Glomerular endothelial cell (primary cell): ENCODE measurements at places on chromosomes 1 and 21. TPM values are rescaled to one million over a fixed set of nuclear protein-coding genes. Genes with fewer than 3 reads are reported as not detected.

The ADAM30 gene
- not detected in 2 replicates for total RNA-seq

- DNase-seq, result no peak
Measured at GRCh38 chr1:104266612-104267011, 516.9 kb downstream of the AMY1C start.

The GCSAML gene
- not detected in 2 replicates for total RNA-seq

The SYNC gene
- 17.6 and 23.9 TPM in 2 replicates for total RNA-seq

The LY9 gene
- not detected in 2 replicates for total RNA-seq

GRCh38 chr1:12616709-12617373, 1.2 kb downstream of the DHRS3 start:
- DNase-seq, result no peak

GRCh38 chr21:44065428-44065827, 41.8 kb upstream of the PWP2 start:
- no peak for DNase-seq

DNA sequence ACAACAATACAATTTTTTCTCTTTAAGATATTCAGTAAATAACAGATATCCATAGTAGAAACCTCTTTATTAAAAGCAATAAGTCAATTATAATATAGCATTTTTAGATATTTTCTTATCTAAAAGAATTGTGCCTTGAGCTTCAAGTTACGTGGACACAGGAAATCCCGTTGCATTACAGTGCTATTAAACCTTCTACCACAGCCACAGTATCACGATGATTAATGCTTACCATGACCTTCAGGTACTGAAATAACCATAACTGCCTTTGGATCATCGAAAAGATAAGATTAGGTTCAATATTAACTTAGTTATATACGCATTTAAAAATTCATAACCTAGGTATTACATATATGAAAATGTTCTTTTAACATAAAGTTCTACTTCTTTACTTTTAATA, 17.9 kb downstream of the B3GALNT2 start:
- no peak for DNase-seq

GRCh38 chr1:150765296-150765976, at the start of gene CTSS:
TSS of gene CTSS (minus strand) at chr1:150765778. CDS start at chr1:150764763, 1,015 bp downstream.
- peak; percentile 9 for DNase-seq

GRCh38 chr1:81756872-81757271, 43.9 kb upstream of the ADGRL2 start:
- DNase-seq, result no peak

DNA sequence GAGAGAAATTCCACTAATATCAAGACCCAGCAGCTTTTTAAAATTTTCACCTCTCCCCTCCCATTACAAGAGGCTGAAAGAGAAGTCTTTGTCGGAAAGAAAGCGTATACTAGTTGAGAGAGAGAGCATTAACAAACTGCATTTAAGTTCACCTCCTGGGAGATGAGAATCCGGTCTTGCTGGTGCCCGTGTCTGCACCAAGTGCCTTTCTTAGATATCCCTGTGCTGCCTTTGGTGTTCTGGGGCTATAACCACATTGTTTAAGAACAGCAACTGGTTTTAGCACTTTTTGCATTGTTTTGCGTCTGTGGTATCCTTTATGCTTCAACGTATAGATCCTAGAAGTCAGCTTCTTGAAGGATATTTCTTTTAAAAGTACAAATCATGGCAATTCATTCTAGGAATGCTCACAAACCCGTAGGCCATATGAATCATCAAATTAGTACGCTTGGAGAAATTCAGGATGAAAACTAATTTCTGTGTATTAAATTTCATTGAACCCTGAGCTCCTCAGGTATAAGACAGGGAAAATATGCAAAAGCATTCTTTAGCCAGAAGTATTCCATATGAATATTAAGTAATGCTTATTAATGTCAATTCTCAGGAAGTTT, 3.4 kb upstream of the RPE65 start:
- DNase-seq, result no peak

- no peak for DNase-seq
Measured at GRCh38 chr1:200099040-200099439, 71.5 kb downstream of the NR5A2 start.

GRCh38 chr1:78142736-78143135, 97.0 kb downstream of the GIPC2 start:
- no peak for DNase-seq

DNA sequence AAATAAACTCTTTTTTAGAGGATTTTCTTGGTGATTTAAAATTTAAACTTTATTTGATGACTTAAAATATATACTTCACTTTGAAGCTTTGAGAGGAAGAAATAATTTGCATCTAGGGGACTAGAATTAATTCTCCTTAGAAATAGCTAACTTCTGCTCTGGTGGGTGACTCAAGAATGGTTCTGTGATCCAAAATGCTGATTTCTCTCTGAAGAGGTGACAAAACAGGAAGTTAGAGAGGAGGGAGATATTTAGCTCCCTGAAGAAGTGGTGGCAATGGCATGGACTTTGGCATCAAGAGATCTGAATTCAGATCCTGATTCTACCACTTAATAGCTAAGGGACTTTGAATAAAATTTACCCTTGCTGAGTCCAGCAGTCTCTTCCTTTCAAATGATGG, 125.8 kb upstream of the ATP1B1 start:
- no peak for DNase-seq

GRCh38 chr1:84286071-84286470, 15.4 kb upstream of the SAMD13 start:
- DNase-seq, result no peak

GRCh38 chr1:157766792-157767191, 10.1 kb downstream of the FCRL2 start:
- DNase-seq, result no peak

DNA sequence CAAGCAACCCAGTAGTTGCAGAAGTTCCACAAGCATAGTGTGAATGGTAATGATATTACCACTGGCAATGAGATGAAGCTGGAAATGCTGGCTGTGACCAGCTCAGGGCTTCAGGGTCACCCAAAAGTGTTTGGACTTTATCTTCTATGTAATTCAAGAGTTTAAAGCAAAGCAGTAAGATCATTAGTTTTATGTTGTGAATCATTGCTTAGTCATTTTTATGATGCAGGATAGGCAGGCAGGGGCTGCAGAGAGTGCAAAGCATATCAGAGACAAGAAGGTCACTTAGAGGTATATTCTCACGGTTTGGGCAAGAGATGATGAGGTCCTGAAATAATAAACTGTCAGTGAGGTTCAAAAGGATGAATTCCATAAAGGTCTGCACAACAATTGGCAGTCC, 147.4 kb downstream of the OLFM3 start:
- DNase-seq, result no peak

DNA sequence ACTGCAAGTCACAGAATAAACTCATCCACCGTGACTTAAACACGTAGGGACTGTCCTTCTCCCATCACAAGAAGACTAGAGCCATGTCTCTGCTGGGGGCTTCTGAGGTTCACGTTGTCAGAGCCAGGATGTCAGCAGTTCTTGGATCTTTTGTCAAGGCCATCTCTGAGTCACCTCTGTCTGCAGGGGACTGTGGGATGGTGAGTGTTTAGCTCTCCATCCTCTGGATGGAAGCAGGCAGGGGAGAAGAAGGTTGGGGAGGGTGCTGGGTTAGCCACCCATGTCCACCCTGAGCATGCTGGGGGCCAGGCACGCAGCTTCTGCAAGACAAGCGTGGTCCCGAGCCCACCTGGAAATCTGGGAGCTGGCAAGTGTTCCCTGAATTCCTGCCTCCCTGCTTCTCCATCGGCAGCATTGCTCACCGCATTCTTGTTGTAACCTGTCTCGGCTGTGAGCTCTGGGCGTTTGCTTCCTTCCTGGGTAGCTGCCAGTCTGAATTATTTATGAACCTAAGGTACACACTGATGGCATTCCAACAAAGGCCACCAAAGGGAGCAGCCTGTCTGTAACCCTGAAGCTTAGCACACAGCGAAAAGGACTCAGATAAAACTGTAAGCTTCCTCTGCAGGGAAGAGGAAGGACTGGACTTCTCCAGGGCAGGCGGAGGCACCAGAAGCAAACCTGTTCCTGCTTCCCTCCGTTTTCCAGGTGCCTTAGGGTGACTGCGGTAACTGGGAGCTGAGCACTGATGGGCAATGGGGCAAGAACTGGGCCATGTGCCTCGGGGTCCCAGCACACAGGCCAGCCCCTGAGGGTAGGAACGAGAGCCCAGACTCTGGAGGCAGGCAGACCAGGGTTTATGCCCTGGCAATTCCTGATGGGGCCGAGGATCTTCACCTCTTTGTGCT, 88.6 kb downstream of the RIPK4 start:
- DNase-seq, result no peak

The OR2T33 gene
- not detected in 2 replicates for total RNA-seq

DNA sequence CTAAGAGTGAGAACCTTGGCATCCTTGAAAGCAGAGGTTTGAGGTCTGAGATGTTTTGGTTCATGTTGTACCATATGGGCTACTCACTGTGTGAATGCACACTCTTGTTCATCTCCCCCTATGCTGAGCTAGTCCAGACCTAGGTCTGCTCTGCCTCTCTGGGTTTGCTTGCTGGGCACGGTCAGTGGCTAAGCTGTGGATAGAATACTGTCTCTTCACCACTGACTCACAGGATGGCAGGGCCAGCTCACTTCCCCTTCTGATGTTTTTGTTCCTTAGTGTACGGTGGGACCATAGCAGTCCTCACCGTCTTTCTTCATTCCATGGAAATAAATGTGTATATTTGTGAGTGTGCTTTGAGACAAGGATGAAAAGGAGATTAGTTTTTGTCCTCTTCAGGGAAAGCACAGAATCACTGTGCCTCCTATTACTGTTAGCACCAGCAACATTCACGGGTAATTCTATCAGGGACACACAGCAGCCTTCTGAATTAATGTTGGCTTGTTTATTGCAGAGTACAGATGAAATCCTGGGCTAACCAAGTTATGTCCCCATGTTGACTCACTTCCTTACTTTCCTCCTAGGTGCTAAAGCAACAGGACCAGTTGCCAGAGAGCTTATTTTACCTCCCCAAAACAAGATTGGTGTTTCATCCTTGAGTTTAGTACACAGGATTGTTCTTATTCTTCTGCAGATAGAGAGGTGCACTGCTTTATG, 56.9 kb upstream of the IVNS1ABP start:
- peak; percentile 74 for DNase-seq

DNA sequence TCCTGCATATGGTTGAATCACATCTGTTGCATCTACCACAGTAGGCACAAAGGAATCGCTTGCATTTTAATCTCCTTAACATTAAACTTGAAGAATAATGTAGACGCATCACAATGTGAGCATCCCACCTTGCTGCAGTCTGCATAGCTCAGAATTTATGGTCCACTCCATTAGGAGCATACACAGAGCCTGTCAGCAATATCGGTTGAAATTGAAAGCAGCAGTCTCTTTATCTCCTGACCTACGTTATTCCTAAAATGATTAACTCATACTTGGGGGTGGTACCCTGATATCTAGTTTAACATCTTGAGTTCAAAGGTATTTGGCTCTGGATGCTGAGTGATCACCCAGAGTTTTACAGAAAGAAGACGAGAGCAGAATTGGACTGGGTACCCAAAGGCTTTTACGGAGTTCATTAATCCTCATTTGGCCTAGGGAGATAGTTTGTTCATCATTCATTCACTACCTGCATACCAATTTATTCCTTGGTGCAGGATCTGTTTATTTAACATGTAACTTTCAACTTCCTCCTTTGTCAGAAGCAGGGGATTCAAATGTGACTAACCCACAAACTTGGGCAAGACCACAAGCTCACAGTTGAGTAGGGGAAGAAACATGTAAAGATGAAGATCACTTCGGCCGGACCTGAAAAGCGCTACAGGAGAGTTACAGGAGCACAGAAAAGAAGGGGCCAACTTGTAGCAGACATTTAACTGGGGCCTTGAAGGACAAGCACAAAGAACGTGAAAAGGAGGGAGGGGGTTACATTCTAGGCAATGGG, 187.9 kb downstream of the DAB1 start:
- no peak for DNase-seq

The AQP10 gene
- not detected in 2 replicates for total RNA-seq

The OR2L8 gene
- not detected in 2 replicates for total RNA-seq

GRCh38 chr1:70156529-70157120, 48.8 kb downstream of the LRRC40 start:
- no peak for DNase-seq

The TNFRSF1B gene
- 11.0 and 31.9 TPM in 2 replicates for total RNA-seq

The ITLN2 gene
- total RNA-seq, result not detected in 2 replicates

DNA sequence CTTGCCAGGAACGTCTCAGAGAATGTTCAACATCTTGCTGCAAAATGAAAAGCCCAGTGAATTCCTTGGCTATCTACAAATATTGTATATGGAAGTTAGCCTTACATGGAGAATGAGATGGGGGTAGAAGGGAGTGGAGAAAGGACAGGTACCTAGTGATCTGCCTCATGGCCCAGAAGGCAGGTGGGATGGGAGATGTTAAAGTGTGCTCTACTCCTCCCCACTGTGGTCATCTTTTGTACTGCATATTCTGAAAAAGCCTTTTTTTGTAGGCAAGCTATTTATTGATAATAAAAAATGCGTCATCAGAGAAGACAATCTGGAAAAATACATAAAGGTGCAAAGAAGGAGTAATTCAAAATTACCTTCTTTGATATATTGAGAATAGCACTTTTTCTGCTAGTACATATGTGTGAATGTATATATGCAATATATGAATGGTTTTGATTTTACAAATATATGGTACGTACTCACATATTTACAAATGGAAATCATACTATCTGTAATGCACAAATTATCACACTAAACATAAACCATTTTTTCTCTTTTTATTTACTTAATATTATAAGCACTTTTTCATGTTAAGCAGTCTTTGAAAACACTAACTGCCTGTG, 19.1 kb upstream of the SLC5A9 start:
- DNase-seq, result no peak

The CELA3A gene
- total RNA-seq, result not detected in 2 replicates

- DNase-seq, result no peak
Measured at GRCh38 chr1:241592273-241592958, 47.8 kb downstream of the CHML start.

- no peak for DNase-seq
Measured at GRCh38 chr1:21383785-21384401, 56.0 kb upstream of the NBPF3 start.

DNA sequence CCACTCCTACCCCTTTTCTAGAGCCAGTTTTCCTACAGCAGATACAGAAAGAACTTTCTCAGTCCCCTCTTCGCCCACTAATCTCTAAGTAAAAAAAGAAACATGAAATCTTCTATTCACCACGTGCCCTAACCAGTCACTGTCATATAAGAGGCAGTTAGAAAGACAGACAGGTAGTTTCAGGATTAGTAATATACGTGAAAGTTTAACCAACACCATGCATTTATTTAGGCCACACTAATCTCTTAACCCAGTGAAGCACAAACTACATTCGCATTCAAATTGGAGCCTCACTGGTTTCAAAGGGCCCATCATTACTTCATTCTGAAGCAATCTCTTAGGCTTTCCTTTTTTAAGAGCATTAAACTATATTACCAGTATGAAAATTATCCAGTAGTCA, 10.1 kb downstream of the GPATCH2 start:
- DNase-seq, result no peak
